ENCODE measurements at places on chromosomes 5 and 9.

GRCh38 chr9:88987661-88988060 is 3.6 kb upstream of the S1PR3 start:
- no peak for DNase-seq

- no peak for DNase-seq
Observed at GRCh38 chr9:109478051-109478563, 20.0 kb downstream of the PTPN3 start.

DNA sequence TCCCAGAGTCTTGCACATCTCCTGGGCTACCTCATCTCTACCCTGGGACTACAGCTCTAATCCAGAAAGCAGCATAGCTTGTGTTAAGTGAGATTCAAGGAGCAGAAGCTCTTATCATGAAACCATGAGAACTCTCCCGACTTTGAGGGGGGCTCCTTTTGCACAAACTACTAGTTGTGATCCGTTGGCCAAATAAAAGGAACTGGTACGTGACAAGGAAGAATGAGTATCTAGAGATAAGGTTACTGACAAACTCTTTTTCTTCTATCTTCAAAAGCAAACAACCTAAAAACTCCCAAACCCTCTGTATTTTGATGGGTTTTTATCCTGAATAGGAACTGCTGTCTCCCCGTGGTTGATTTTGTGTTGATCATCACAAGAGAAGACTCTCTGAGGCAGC is 168.5 kb downstream of the SLC24A2 start:
- DNase-seq, result no peak

- no peak for DNase-seq
Observed at GRCh38 chr5:127934791-127935256, 148.7 kb upstream of the SLC12A2 start.

DNA sequence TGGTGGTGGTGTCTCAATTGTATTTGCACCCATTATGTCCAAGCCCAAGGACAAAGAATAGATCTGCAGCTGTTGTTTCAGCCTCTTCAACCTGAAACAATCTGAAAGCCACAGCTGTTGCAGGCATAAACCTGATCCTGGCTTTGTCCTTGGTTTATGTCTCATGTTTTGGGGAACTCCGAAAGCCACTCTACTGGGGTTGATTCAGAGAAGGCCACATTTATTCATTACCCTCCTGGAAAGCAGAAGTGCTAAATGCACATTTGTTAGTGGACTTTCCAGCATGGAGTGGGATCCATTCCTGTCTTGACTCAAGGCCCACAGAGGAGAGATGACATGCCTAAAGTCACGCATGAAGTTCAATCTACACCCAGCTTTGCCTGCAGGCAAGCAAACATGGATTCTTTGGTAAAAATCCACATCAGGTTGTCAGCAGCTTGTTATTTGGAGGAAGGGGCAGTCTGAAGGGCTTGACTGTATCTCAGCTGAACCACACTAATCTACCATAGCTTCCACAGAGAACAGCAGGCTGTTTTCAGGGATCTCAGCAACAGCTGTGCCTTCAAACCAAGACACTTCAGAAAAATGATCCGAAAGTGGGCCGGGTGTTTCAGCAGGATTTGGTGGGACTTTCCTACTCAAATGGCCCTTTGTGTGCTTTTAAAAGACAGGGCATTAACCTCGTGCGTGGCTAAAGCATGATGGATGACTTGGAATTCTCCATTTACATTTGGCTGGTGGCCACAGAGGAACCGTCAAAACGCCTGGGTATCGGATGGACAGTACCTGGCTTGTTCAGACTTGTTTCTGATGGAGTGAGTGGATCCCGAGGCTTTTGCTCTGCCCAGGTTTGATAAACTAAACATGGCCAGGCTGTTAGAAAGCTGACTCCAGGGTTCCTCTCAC is 36.2 kb upstream of the ADAM19 start:
- DNase-seq, result no peak

GRCh38 chr9:20904995-20905394 is 126.4 kb downstream of the HACD4 start:
- DNase-seq, result no peak

GRCh38 chr9:14530366-14530765 is 162.9 kb downstream of the ZDHHC21 start:
- no peak for DNase-seq

- DNase-seq, result no peak
Observed at GRCh38 chr5:141560725-141561483, 57.9 kb downstream of the DIAPH1 start.

DNA sequence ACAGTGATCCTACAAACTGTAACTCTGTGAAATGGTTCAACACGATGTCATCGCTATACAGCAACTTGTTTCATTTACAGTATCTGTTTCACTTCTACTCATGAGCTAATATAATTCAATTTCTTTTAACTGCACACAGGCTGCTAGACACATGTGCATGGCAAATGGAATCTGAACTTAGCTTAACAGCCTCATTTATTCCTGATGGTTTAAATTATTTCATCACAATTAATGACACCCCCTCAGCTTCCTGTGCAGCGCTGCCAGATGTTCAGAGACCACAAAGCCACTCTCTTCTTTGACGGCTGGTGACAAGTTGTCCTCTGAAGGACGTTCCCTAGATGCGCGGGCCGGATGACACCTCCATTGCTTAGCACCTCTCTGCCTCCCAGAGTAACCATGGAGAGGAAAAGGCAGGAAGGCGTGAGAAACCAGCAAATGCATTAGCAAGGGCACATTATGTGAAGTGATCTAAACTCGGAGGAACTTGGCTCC is 191.1 kb downstream of the BNC2 start:
- DNase-seq, result no peak

DNA sequence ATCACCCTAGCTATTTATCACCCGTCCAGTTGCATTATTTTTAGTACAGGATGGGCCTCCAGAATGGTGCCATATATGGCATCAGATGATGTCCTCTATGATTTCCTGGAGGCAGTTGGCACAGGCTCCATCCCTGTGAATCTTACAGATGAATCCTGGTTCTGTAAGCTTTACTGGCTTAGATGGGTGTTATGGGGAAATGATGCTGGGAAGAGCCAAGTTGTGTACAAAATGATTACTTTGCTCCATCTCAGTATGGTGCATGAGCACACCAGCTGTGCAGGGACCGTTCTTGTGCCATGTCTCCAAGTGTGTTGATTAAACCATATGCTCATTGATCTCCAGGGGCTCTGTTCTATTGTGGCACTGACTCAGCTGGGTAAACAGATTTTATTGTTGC is 755.7 kb downstream of the TLR4 start:
- DNase-seq, result no peak

DNA sequence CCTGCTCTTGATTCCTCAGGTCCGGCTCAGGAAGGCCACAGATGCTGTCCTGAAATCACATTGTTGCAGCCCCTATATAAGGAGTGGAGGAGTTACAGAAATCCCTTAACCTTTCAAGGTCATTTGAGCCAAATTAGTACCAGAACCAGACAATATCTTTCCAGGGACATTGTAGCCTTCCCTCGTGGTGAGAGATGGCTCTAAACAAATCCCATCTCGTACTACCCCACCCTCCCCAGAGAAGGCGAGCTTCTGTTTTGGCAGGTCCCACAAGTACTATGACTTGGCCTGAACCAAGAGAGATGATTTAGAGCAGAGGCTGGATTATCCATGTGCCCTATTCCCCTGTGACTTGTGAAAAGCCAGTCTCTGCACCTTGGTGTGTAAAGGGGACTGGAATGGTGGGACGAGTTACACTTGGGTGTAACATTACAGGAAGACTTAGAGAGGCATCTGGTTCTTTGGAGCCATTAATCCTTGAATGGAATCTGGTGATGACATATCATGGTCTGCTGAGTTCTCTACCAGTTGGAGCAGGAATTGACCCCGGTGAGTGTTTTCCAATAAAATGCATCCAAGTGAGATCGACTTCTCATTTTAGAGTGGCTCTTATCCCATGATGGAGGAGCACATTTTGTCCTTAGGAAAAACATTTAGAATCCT is at the start of gene FAM240B:
TSS of gene FAM240B (minus strand) at position 51 of the 663 bp plus-strand sequence. CDS start 16,134 bp downstream, outside the sequence.
- no peak for DNase-seq

GRCh38 chr5:125492977-125493376 is 746.5 kb upstream of the ZNF608 start:
- no peak for DNase-seq

- DNase-seq, result no peak
Observed at GRCh38 chr5:6389946-6390530, 11.7 kb upstream of the MED10 start.

GRCh38 chr9:112761912-112762655 is 11.5 kb downstream of the SNX30 start:
- no peak for DNase-seq

- DNase-seq, result no peak
Observed at GRCh38 chr5:149161026-149161687, 19.9 kb downstream of the ABLIM3 start.

- DNase-seq, result no peak
Observed at GRCh38 chr9:92026206-92027002, 76.4 kb upstream of the ROR2 start.

- DNase-seq, result no peak
Observed at GRCh38 chr5:54440456-54440893, 15.0 kb upstream of the HSPB3 start.

GRCh38 chr9:35928591-35929452 is 19.5 kb downstream of the SPAAR start:
- no peak for DNase-seq

GRCh38 chr5:55440188-55440646 is 94.5 kb downstream of the PLPP1 start:
- no peak for DNase-seq

GRCh38 chr5:139294374-139295165 is 1.0 kb downstream of the MATR3 start:
- peak; percentile 32 for DNase-seq

DNA sequence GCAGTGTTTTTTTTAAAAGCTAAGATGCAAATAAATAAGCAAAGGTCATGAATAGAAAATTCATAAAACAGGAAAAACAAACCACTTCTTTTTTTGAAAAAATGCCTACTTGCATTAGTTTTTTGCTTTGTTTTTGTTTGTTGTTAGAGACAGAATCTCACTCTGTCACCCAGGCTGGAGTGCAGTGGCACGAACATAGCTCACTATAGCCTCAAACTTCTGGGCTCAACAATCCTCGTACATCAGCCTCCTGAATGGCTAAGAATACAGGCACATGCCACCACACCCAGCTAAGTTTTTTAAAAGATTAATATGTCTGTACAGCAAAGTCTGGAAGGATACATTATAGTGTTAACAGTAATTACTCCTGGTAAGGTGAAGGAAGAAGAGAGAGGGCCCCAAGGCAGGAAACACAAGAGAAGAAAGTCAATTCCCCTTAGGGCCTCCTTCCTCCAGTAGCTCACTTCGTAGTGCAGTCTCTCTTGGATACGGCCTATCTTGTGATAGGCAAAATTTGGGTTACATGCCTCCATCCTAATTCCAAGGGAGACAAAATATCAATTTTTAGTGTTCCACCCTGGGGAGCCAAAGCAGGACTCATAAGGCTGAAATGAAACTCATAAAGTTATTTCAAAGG is 15.3 kb downstream of the FAM169A start:
- DNase-seq, result no peak

- peak; percentile 62 for DNase-seq
Observed at GRCh38 chr5:157271740-157272271, 5.9 kb downstream of the CYFIP2 start.

- DNase-seq, result no peak
Observed at GRCh38 chr5:146079695-146080373, 25.5 kb downstream of the PLAC8L1 start.

DNA sequence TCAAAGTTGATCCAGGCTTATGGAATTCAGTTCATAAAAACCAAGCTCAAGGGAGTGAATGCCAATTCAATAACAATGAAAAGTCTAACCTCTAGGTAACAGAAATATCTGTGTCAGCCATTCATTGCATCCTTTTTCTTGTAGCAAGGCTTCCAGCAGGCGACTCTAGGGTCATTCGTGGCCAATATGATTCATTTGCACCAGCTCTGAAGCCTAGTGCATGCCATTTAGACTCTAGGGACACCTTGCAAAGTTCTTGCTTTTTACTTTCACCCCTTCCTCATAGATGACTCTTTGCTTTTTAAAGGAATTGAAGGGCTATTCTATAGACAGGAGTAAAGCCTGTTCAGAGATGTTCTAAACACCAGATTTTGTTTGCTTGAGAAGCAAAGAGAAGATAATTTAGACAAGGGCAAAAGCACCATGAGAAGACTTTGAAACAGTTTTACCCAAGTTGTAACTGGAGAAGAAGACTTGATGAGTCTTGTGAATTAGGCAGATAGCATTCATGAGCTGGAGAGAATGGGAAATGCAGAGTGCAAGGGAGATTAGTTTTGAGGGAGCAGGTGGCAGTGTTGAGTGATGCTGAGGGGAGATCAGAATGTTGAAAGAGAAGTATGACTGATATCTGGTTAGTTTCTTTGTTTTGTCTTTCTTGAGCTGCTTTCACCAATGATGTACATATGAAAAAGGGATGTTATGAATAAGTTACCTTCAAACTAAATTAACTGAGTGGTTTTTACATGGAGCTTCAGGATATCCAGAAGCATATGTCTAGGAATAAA is 94.5 kb downstream of the F2RL2 start:
- DNase-seq, result no peak

- DNase-seq, result no peak
Observed at GRCh38 chr9:90343991-90344390, 298.6 kb downstream of the DIRAS2 start.

GRCh38 chr9:113895526-113895925 is 19.4 kb downstream of the ZNF618 start:
- no peak for DNase-seq

GRCh38 chr9:37660691-37661090 is 9.9 kb downstream of the FRMPD1 start:
- no peak for DNase-seq

GRCh38 chr5:72599519-72600370 is 92.5 kb upstream of the ZNF366 start:
- DNase-seq, result no peak

GRCh38 chr5:105677291-105677690 is 1993.4 kb downstream of the EFNA5 start:
- DNase-seq, result no peak

GRCh38 chr5:17206021-17206420 is 11.4 kb upstream of the BASP1 start:
- no peak for DNase-seq

GRCh38 chr5:93587597-93588351 is 4.8 kb downstream of the NR2F1 start:
- DNase-seq, result no peak

- no peak for DNase-seq
Observed at GRCh38 chr9:100370064-100370723, 17.5 kb upstream of the TEX10 start.

- DNase-seq, result no peak
Observed at GRCh38 chr9:120387257-120388002, 192.5 kb downstream of the CDK5RAP2 start.

GRCh38 chr9:17578911-17579793 is at the start of gene SH3GL2:
TSS of gene SH3GL2 (plus strand) at chr9:17579066.
- no peak for DNase-seq

- no peak for DNase-seq
Observed at GRCh38 chr9:71630377-71630995, 137.8 kb downstream of the CEMIP2 start.

GRCh38 chr5:100299261-100299660 is 235.9 kb upstream of the FAM174A start:
- no peak for DNase-seq

- DNase-seq, result no peak
Observed at GRCh38 chr5:34490506-34491250, 165.4 kb upstream of the RAI14 start.
